ENCODE measurements at places on chromosomes 12 and 14.
A peak's percentile ranks its signal among the peaks of the same experiment; 100 is the strongest.

DNA sequence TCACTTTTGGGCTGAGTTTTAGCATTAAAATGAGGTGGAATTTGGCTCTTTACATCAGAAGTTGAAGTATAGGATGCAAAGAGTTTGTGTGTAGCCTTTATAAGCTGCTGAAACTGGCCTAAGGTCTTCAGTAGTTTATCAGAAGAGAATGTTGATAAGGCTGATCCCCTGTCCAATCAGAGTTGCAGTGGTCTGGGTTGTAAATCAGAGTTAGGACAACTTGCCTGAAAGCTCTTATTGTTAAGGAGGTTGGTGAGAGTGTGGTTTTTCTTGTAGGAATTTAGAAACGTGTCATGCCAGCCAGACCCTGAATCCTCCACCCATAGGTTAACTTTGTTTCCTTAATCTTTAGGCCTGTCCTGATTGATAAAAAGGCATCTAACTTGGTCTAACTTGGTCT is 143.5 kb downstream of the ST8SIA1 start:
- no peak for DNase-seq

DNA sequence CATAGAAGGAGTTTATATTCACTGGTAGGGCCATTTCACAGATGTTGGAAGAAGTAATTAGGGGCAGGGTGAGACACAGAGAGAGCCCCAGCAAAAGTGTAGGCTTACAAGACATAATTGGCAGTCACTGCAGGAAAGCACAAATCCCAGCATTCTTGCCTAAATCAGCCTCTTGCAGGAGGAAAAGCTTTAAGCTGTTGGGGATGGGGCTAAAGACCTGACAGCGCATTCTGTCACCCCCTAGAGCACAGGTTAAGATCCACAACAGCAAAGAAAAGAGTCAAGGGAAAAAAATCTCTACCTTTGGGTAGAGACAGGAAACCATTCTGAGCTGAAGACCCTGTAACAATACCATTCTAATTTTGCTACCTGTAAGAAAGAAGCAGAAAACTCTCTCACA is 409.0 kb downstream of the DAD1 start:
- no peak for DNase-seq

DNA sequence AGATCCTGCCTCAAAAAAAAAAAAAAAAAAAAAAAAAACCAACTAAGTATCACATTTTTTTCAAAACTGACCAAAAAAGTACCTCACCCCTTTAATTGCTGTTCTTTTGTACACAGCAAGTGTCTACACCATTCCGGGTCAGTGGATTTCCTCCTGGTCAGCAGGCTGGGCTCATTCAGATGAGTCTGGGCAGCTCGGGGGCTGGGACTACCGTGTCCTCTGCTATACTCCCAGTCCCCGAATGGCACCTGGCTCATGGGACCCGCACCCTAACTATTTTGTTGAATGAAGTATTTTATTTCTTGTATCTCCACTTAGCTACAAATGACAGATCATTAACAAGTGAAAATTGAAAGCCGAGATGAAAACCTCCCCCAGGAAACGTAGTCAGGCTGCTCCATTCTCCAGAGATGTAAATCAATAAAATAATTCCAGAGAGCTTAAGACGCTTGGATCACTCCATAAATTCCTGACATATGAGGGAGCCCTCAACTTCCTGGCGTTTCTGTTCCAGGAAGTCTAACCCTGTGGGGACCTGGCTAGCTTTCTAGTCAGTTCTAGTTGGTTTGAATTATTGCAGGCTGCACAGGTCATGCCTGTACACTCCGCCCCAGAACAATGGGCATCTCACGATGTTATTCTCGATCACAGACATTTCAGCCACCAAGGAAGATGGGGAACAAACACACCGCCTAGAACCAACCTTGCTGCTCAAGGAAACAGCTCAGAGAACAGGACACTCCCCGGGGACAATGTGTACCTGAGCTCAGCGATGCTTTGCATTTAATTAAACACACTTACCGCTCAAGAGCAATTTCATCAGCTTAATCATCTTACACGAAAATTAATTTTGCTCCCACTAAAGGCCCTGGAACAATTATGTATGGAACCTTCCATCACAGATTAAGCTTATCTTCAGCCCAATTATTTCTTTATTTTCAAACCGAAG is 76.3 kb downstream of the RIMBP2 start:
- DNase-seq, result no peak

- DNase-seq, result no peak
Measured at GRCh38 chr14:83894568-83894967, 1635.4 kb upstream of the FLRT2 start.

GRCh38 chr12:131122631-131123030 is 168.9 kb downstream of the ADGRD1 start:
- DNase-seq, result no peak

DNA sequence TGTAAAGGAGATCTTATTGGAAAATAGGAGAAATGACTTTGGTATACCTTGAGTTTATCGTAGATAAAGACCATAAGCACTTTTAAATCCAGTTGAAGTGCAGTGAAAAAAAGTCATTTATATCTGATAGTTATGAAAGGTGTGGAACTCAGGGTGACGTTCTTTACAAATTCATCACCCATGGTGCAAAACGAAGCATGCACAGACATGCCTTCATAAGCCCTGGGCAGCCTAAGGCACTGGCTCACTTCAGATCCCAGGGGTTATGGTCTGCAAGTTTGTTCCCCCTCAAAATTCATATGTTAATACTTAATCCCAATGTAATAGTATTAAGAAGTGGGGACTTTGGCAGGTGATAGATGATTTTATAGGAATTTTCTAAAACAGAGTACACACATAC is 1216.4 kb upstream of the USP15 start:
- no peak for DNase-seq

- no peak for DNase-seq
Measured at GRCh38 chr12:47785036-47785886, 12.2 kb downstream of the SLC48A1 start.

DNA sequence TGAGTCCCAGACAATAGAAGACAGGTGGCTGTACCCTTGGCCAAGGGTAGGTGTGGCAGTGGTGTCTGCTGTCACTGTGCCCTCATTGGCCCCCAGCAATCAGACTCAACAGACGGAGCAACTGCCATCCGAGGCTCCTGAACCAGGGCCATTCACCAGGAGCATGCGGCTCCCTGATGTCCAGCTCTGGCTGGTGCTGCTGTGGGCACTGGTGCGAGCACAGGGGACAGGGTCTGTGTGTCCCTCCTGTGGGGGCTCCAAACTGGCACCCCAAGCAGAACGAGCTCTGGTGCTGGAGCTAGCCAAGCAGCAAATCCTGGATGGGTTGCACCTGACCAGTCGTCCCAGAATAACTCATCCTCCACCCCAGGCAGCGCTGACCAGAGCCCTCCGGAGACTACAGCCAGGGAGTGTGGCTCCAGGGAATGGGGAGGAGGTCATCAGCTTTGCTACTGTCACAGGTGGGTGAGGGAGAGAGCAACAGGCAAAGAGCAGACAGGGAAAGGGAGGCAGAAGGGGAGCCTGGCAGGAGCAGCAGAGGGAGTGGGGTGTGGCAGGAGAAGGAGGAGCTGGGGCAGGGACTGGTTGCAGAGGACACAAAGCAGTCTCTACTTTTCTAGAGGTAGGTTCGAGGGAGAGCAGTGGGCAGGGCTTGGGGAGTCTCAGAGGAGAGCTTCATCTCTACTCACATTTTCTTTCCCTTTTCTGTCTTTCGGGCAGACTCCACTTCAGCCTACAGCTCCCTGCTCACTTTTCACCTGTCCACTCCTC is 452 bp downstream of the INHBE start:
- no peak for DNase-seq

- no peak for DNase-seq
Measured at GRCh38 chr12:83826112-83826511, 1086.5 kb downstream of the SLC6A15 start.

GRCh38 chr12:48030173-48030650 is 25.9 kb upstream of the COL2A1 start:
- DNase-seq, result no peak

DNA sequence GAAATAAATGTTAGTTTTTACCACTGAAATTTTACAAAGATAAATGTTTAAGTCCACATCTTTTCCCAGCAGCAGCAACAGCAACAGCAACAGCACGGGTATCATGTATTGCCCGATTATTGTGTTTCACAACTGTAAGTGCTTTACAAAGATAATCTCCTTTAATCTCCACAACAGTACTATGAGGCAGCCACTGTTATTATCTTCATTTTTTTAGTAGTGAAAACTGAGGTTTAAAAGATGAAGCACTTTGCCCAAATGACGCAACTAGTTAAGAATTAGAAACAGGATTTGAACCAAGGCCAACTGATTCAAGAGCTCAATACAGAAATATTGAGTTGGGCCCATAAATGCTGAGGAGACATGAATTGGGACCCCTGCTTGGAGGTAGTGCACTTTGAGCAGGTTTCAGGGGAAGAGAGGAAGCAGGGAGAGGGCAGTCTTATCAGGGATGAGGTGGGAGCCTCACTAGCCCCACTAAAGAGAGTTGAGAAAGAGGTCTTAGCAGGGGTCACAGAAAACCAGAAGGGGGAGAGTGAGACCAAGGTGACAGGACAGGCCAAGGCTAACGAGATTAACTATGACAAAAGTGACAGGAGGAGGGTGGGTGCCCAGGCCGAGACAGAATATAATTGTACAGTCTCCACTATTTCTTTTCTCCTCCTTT is 15.3 kb downstream of the KRT2 start:
- DNase-seq, result no peak

DNA sequence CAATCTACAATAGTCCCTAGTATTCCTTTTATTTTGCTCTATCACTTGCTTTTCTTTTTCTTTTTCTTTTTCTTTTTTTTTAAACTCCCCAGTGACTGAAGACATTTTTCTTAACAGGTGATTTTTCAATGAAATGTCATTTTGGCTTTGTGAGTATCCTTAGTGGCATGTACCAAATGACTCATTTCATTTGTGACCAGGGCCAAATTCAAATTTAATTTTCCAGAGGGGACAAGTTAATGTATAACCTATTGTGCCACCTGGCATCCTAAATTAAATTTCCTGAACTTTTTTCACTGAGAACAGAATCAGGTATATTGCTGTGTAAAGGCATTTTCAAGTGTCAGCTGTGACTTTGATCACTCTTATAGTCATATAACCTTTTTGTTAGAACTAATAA is 39.7 kb upstream of the SYT1 start:
- no peak for DNase-seq

GRCh38 chr12:991350-992333 is 619 bp downstream of the ERC1 start:
- DNase-seq, result peak; percentile 7

DNA sequence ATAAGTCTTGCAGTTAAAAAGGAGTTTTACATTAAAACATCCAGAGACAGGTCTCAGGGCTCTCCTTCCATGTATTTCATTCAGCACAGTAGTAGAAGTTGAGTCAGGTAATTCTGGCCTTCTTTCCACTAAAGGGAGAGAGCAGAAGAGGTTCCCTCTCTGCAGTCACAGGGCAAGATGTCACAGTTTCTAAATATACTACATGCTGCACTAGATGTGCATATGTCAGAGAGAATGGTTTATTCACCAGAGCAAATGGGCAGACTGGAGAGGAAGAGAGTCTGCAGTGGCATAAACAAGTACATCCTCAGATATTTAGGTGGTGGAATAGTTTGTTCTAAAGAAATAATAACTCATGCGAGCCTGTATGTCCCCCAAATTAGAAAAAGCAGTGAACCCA is 132.0 kb downstream of the KICS2 start:
- DNase-seq, result no peak

DNA sequence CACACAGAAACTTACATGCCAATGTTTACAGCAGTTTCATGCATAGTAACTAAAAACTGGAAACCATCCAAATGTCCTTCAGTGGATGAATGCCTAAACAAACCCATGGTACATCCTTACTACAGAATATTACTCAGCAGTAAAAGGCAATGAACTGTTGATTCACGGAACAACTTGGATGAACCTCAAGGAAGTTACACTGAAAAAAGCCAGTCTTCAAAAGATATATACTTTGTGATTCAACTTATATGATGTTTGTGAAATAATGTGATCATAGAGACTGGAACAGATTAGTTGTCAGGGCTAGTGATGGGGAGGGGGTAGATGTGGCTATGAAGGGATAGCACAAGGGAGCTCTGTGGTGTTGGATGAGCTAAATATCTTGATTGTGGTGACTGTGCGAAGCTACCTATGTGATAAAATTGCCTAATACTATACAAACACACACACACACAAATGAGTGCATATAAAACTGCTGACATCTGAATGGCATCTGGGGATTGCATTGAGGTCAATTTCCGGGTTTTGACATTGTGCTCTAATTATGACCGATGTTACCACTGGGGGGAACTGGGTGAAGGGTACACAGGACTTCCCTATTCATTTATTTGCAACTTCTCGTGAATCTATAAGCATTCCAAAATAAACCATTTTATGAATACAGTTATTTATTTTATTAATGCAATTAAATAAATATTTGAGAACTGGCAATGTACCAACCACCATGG is 94.3 kb downstream of the RIN3 start:
- peak; percentile 59 for DNase-seq

DNA sequence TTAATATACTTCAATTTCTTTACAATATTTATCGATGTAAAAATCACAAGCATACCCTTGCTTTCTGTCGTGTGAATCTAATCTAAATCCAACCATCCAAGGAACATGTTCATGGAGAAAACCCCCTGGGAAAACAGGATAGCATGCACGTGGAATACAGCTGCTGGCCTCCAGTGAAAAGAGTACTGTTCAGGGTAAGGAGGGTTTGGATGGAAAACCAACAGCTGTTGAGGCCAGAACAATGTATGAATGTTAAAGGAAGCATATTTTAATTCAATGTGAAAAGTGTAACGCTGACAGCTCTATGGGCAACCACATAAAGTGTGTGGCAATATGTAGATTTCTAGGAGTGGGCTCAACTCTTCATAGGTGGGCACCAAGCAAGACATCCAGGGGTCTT is 344.0 kb downstream of the TMEM132D start:
- no peak for DNase-seq

- DNase-seq, result no peak
Measured at GRCh38 chr12:127780881-127781280, 486.1 kb upstream of the TMEM132C start.

DNA sequence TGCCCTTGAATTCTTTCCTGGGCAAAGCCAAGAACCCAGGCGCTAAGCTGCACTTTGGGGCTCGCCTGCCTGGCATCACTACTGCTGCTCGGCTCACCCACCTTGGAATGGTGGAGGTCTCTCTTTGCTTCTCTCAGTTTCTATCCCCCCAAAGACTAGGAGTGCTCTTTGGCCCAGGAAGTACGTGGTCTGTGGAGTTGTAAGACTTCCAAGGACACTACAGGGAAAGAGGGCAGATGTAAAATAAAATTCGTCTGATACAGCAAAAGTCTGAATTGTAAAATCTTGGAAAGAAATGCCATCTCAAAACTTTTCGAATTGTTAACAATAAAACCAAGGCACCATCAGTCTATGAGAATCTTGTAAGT is 52.5 kb upstream of the MAP1LC3B2 start:
- no peak for DNase-seq

DNA sequence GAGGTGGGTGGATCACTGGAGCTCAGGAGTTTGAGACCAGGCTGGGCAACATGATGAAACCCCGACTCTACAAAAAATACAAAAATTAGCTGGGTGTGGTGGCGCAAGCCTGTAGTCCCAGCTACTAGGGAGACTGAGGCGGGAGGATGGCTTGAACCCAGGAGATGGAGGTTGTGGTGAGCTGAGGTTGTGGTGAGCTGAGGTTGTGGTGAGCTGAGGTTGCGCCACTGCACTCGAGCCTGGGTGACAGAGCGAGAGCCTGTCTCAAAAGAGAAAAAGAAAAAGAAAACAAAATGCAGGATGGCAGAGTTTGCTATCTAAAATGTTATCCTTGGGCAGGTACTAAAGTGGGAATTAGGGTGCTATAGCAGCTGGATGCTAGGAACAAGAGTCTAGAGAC is 10.8 kb upstream of the GPRC5A start:
- no peak for DNase-seq
